Fibroblast of the aortic adventitia (primary cell): ENCODE measurements at places on chromosomes 7 and 10.

GRCh38 chr7:132672200-132672990, 96.1 kb upstream of the PLXNA4 start:
- DNase-seq = no peak

DNA sequence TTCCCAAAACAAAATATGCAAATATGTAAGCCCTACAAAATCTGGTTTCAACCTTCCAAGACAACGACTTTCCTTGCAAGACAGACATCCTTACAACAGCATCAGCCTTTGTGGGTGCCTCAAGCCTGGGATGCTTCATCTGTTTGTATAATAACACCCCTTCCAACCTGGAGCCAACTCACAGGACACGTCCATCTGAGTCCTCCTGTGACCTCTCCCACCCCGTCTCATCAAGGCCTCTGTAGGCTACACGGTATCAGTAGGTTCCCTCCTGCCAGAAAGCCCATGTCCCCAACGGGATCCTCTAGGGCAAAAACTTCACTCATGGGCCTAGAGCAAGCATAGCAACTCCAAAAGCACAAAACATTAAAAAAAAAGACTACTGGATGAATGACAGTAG, 173.2 kb downstream of the TNS3 start:
- DNase-seq = no peak

DNA sequence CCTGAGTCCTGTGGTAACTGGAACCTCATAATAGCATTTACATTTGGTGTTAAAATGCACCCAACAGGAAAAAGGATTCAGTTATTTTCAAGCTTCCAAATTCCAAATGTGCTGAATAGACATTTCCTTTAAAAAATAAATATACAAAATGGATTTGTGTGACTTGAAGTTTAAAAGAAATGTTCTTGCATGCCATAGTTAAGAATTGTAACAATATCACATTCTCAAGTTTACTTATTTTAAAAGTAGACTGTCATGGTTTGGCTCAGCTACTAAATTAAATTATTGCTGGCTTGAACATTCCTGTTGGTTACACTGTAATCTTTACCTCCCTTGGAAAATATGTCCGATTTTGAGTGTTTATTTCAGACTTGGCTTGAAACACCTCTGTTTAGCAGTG, 31.5 kb downstream of the BICC1 start:
- DNase-seq = peak; percentile 44

DNA sequence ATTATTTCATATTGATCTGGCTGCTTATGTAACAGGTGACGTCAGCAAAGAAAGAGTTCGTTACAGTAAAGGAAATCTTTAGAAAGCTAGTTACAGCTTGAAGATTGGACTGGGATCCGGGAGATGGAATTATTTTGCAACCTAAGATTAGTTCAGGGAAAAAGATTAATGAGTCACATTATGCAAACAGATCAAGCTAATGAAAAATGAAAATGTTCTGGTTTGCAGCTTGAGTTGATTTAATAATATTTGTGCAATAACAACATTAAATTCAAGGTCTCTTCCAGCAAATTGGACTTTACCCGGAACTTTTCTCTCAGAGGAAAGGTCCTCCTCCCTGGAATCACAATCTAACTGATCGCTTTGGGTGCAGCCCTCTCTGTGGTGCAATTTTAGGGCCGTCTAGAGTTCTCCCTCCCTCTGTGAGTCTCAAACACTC, 119.5 kb downstream of the OTUD1 start:
- DNase-seq = peak; percentile 80

DNA sequence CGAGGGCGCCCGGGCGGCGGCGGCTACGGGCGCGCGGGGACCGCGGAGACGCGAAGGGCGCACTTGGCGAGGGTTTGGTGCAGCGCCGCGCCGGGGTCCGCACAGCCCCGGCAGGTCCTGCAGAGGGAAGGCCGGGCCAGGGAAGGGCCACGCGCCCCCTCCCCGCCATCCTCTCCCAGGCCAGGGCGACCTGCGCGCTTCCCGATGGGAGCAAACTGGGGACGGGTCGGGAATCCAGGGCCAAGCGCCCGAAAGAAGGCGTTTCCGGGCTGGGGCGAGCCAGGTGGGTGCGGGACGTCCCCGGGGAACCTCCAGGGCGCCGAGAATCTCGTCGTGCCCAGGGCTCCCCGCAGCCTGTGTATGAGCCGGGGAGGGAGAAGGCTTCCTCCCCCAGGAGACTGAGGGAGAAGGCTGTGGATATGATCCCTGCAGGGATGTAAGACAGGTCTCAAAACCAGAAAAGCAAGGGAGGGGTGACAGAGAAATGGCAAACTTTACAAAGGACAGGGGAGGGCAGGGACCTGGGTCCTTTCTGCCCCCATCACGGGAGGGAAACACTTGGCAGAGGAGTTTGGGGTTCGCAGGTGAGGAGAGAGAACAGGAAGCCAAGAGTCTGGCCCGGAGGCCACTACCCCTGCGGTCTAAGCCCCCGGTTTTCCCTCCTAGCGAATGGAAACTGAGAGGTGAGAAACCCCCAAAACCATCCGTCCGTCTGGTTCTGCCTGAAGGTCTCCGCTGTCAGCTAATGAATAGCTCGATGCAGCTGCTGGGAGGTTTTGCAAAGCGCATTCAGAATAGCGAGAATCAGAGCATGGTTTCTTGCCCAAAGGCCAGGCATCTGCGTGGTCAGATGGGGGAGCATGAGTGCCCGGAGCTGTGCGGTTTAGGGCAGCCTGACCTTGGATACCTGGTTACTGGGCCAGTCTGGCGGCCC, 674 bp downstream of the AMZ1 start:
- no peak for DNase-seq

DNA sequence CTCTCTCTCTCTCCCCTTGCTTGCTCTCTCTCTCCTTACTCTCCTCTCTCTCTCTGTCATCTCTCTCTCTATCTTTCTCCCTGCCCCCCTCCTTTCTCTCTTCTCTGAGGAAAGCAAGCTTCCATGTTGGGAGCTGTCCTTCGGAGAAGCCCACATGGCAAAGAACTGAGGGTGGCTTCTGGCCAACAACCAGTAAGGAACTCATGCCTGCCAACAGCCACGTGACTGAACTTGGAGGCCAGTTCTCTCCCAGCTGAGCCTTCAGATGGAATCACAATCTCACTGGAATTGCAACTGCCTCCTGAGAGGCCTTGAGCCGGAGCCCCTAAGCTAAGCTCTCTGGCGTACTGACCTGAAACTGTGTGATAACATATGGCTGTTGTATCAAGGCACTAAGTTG, 12.0 kb upstream of the DHTKD1 start:
- DNase-seq = peak; percentile 60

- DNase-seq = no peak
Observed at GRCh38 chr7:4058158-4058557, 623.9 kb upstream of the FOXK1 start.

DNA sequence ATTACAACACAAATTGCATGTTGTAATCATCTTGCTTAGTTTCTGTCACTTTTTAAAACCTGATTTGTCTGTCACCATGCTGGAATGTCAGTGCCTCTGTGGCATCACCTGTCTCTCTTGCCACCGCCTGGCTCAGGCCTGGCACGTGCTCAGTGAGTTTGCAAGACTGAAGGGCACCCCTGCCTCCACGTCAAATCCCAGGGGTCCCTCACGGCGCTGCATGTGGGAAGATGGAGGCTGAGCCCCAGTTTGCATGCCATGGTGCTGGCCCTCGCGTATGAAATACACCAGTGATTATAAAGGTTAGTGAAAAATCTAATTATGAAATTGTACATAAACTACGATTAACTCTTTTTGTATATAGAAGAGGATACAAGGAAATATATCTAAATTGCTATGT, 51.9 kb upstream of the VIPR2 start:
- DNase-seq = no peak

- no peak for DNase-seq
Observed at GRCh38 chr10:97074256-97075145, 111.3 kb downstream of the SLIT1 start.

DNA sequence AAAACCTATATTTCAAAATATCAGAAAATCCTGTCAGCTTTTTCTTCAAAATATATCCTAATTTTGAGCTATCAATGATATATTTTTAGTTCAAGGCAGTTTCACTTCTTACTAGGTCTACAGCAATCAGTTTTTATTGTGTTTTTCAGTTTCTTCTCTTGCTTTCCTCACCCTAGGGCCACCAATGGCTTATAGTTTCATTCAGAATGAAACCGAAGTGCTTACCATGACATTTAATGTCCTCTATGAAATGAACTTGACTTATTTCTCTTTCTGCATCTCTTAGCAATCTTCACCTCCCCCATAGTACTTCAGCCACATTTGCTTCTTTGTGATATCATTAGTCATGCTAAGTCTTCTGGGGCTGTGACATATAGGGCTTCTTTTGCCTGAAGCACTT, 100.3 kb downstream of the ARL5B start:
- DNase-seq = no peak

GRCh38 chr10:114304571-114305421, 65.7 kb downstream of the VWA2 start:
- DNase-seq = no peak

DNA sequence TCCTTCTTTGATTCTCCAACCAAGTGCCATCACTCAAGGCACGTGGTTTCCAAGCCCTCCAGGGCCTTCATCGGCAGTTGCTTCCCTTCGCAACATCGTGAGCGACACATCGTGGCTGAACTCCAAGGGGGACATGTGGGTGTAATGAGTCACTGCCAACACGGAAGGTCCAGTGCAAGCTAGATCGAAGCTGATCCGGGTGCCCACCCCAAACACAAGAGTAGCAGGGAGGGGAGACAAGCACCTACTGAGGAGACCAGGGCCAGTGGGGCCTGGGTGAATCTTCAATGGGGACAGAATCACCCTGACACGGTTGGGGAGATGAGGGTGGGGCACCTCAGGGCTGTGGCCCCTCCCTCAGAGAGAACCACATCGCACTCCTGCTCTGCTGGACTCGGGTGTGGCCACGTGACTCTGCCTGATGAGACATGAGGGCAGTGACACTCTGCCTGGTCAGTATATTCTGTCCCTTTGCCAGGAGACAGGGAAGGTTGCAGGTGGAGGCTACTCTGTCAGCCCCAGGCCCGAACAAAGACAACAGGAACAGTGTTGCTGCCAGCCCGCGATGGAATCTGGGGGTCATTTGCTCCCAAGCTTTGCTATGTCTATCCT, 36.8 kb upstream of the HSPA12A start:
- DNase-seq = no peak

DNA sequence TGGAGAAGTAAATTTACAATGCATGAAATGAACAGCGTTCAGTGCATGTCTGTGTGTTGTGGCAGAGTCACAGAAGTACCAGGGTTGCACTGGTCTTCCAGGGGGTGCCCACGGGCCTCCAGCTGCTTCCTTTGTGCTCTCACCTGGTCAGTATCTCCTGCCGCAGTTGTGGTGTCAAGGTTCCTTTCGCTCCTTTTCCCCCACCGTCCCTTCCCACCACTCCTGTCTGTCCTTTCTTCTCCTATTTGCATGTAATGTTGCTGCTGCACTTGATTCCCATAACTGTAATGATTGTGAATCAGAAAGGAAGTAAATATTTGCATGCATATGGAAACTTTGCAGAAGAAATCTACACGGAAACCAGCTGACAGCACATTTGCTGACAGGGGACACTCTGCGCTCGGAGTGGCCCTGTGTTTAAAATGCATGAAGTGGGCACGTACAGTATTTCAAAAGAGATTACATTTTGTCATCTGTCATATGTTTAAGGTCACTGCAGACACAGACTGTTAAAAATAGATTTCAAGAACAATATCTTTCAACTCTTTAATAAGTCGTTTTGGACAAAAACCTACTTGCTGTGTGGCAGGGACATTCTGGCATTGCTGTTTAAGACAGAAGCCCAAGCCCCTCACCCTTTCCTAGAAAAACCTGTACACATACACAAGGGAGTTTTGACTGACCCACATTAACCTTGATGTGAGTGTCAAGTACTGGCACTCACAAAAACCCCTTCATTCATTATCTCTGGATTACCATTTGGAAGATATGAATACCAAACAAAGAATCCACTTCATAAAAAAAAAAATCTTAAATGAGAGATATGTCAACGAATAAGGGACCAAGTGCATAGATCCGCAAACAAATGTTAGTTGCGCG, 336.7 kb upstream of the KLF6 start:
- DNase-seq = no peak

- DNase-seq = no peak
Observed at GRCh38 chr7:46206476-46207060, 285.5 kb upstream of the IGFBP3 start.

GRCh38 chr10:127293640-127294039, 97.2 kb upstream of the INSYN2A start:
- no peak for DNase-seq

DNA sequence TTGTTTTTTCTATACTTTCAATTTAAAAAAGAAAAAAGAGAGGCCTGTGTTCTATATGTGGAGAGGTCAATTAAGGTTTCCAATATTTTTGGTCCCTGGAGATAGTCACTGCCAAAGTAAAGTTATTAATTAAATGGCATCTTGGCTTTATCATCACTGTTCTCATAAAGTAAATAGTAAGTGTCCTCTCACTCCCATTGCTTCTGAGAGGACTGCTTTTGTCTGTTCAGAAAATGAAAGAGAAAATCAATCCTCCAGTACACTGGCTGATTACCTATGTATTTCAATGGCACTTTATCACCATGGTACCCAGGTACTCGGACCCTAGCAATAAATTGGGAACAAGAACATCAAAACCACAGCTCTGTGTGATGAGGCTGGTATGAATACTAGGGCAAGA, 94.0 kb downstream of the RNLS start:
- DNase-seq = no peak

DNA sequence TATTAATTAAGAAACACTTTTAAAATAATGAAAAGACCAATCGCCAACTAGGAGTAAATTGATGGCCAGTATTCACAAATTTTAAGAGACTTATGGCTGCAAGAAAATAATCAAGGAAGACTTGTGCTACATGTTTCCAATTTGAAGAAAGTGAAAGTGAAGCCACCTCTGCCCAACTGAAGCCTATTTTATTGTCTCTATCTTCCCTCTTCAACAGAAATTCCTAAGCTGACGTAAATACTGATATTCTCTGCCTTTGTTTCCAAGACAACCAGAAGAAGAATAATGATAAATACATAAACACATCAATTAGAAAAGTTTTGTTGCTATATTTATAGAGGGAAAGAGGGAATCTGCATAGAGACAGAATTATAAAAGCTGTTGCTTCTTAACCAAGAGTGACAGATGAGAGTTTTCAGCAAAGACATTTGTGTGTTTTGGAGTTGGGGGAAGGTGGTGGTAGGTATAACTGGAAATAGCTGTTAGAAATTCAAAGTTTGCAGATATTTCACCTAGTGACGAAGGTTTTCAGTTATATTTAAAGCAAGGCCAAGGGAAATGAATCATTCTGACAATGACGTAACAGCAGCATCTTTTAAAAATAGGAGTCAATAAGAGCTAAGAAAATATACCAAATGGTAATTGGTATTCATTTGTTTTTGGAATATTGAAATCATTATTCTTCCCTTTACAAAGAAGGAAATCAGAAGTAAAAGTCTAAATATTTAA, 576.6 kb upstream of the SORCS1 start:
- DNase-seq = peak; percentile 63

DNA sequence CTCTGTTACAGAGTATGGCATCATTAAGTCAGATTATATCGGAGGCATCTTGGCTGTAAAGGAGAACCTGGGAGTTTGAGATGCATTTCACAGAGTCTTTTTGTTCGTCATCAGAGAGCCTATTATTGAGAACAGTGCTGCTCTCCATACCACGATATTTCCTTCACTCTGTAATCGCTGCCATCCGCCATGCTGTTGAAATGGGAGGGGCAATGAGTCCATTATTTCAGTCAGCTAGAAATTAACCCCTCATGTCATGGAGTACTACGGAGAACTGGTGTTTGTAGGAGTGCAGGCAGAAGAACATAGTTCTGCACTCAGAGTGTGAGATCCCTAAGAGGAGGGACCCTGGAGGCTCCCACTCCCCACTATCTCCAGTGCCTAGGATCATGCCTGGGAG, 59.2 kb downstream of the SLC16A12 start:
- peak; percentile 24 for DNase-seq
